ENCODE measurements at places on chromosomes 3 and 15. TPM values are rescaled to one million over a fixed set of nuclear protein-coding genes. Genes with fewer than 3 reads are reported as not detected.

The CACNA2D3 gene
- total RNA-seq: not detected

The KIF7 gene
- 10.6 TPM for total RNA-seq

The ARHGAP31 gene
- 23.5 TPM for total RNA-seq

The METTL6 gene
- 30.6 TPM for total RNA-seq

The C2CD4A gene
- not detected for total RNA-seq

The RYR3 gene
- under 0.01 TPM for total RNA-seq

The SPATA12 gene
- not detected for total RNA-seq

The SLC12A8 gene
- 15.5 TPM for total RNA-seq

The DISP2 gene
- 0.36 TPM for total RNA-seq

The PLAAT1 gene
- total RNA-seq: 0.90 TPM

The TNFAIP8L3 gene
- total RNA-seq: 22.4 TPM

The IGF2BP2 gene
- total RNA-seq: 40.1 TPM

The FAM107A gene
- total RNA-seq: 0.54 TPM

The EPHB3 gene
- 4.7 TPM for total RNA-seq

The MRPL46 gene
- 16.4 TPM for total RNA-seq

The ITPKA gene
- total RNA-seq: 1.8 TPM

The CYP8B1 gene
- total RNA-seq: not detected

The MCTP2 gene
- 3.9 TPM for total RNA-seq

The FEZF2 gene
- not detected for total RNA-seq

The GOLGA6L7 gene
- total RNA-seq: not detected

The GP5 gene
- 0.49 TPM for total RNA-seq

The RPS17 gene
- 1,865 TPM for total RNA-seq

The XCR1 gene
- total RNA-seq: not detected

The LRRIQ4 gene
- total RNA-seq: 0.09 TPM

The DPPA2 gene
- total RNA-seq: not detected

The SERPINI2 gene
- total RNA-seq: not detected

The GOLGA8Q gene
- total RNA-seq: 1.1 TPM

The GOLGA6L10 gene
- 0.49 TPM for total RNA-seq

The CCR4 gene
- total RNA-seq: not detected

The GXYLT2 gene
- 47.8 TPM for total RNA-seq

The VIPR1 gene
- 5.6 TPM for total RNA-seq

The CPB1 gene
- 5.6 TPM for total RNA-seq

The PPIB gene
- total RNA-seq: 811 TPM

The ZNF660 gene
- total RNA-seq: 2.0 TPM

The STXBP5L gene
- 0.16 TPM for total RNA-seq

The RLBP1 gene
- not detected for total RNA-seq

The SAMMSON gene
- not detected for total RNA-seq

The PLSCR5 gene
- total RNA-seq: not detected

The LHFPL4 gene
- total RNA-seq: not detected

The CYP19A1 gene
- 3.1 TPM for total RNA-seq

The ATP8B4 gene
- total RNA-seq: 0.99 TPM

The XIRP1 gene
- 0.09 TPM for total RNA-seq

The HCLS1 gene
- 2.7 TPM for total RNA-seq

The EPHA3 gene
- total RNA-seq: 0.98 TPM

The SERPINI1 gene
- total RNA-seq: 3.7 TPM

The GOLGA8A gene
- total RNA-seq: 18.9 TPM

The SKOR1 gene
- total RNA-seq: 0.08 TPM

The IL17RD gene
- 13.6 TPM for total RNA-seq

The C3orf85 gene
- not detected for total RNA-seq

The NR1I2 gene
- not detected for total RNA-seq
